Activated CD4-positive, alpha-beta memory T cell treated with anti-CD3 and anti-CD28 coated beads for 36 hours (primary cell): ENCODE measurements at places on chromosomes 2 and 18.

DNA sequence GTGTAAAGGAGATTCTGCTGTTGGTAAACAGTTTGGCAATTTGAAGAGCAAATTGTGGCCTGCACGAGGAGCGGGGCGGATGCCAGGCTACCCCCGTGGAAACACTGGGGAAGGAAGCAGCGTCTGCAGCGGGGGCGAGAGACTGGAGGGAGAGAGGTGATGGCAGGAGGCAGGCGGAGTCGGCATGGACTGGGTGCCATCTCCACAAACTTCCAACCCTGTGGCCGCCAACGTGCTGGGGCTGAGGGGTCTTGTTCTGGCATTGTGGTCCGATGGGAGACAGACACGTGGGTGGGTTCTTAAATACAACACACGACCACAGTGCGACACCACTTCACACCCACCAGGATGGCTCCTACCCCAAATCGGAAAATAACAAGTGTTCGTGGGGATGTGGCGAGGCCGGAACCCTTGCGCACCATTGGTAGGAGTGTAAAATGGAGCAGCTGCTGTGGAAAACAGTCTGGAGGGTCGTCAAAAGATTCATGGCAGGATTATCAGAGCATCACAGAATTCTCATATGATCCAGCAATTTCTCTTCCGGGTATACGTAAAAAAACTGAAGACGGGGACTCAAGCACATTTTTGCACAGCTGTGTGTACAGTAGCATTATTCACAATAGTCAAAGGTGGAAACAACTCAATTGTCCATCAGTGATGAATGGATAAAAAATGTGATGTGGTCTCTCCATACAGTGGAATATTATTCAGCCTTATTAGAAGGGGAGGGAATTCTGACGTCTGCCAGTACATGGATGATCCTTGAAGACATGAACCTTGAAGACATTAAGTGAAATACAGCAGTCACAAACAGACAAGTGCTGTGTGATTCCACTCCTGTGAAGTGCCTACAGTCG is 82.4 kb upstream of the HPCAL1 start:
- DNase-seq: no peak

- DNase-seq: no peak
Measured at GRCh38 chr2:148590612-148591011, 53.9 kb upstream of the EPC2 start.

- DNase-seq: no peak
Measured at GRCh38 chr2:119040730-119041129, 98.7 kb downstream of the MARCO start.

DNA sequence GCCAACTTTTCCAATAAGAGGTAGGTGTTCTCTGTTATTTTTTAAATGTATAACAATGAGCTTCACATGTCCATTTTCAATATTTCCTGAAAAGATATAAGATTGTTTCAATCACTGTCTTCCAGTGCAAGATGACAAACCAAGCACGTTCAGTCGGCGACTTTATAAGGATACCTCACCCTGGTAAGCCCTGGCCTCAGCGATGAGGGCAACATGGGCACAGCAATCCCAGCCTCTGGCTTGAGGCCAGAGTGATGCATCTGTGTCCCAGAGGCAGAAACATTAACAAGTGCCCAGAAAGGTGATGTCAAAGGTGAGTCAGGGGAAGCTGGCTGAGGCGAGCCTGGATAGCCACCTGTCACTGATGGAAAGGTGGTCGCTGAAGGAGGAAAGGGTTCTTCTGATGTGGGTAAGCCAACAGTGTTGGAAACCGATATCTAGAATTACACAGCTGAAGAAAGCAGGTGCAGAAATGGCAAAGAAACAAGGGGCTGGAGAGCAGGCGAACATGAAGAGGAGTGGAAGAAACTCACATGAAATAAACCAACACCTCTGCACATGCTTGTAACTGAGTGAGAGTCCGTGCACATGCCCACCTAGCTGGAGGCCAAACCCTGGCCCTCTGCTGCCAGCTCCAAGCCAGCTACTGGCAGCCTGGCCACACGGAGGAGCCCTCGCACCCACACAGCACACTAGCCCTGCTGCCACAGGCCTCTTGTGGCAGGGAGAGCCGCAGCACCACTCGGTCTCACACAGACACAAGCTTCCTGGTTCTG is 65.5 kb downstream of the FBXO15 start:
- DNase-seq: peak; percentile 81

DNA sequence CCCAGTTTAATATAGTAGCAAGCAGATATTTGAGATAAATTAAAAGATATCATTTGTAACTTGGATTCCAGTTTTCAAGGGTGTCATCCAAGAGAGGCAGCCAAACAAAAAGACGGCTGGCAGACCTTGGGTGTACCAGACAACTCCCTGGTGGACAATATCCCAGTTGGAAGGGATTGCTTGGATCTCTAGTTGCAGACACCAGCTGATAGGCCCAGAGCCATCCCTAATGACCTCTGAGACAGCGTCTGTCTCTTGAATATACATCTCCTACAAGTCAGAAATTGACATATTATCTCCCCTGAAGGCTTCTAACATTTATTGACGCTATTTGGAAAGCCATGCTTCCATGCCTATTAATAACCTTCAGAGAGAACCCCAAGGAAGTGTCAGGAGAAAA is 67.7 kb downstream of the ACVR1 start:
- DNase-seq: no peak

- DNase-seq: no peak
Measured at GRCh38 chr2:43000242-43001054, 208.1 kb upstream of the HAAO start.

DNA sequence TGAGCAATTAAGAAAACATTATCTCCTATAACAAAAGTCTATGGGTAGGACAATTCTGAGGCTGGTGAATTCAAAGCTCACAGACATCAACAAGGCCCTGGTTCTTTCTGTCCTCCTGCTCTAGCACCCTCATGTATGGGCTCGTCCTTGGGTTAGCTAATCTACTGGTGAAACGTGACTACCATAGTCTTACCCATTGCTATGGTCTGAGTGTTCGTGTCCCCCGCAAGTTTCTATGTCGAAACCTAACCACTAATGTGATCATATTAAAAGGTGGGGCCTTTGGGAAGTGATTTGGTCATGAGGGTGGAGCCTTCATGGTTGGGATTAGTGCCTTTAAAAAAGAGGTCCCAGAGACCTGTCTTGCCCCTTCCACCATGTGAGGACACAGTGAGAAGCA is 564.7 kb downstream of the TNS1 start:
- no peak for DNase-seq

- DNase-seq: no peak
Measured at GRCh38 chr18:7646174-7646886, 79.2 kb downstream of the PTPRM start.

- DNase-seq: peak; percentile 71
Measured at GRCh38 chr2:219119422-219120043, 41.1 kb downstream of the NHEJ1 start.

DNA sequence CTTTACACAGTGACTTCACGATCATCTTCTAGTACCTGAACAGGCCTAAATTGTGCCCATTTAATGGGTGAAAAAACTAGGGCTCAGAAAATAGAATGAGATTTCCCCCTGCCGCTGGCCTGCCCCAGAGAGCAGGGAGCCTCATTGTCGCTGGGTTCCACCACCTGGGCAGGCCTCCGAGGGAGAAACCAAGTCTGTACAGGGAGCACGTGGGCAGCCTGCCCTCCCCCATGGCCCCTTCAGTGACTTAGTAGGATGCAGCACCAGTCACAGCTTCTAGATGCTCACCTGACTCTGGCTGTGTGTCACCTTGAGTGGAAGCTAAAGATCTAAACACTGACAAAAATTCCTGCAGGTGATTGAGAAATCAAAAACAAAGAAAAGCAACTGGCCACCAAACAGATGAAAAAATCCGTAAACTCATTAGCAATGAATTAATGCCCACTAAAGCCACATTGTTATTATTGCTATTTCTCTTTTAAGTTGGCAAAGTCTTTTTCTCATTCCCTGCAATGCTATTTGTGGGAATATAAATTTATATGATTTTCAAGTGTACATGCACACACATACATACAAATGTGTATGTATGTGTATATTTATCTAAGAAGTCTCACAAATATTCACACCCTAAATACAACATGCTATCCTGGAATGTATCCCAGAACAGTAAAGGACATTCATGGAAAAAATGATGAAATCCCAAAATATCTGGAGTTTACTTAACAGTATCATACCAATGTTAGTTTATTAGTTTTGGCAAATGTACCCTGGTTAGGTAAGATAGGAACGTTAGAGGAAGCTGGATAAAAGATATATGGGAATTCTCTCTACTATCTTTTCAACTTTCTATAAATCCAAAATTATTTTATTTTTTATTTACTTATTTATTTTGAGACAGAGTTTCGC is 18.7 kb upstream of the ASPRV1 start:
- no peak for DNase-seq

DNA sequence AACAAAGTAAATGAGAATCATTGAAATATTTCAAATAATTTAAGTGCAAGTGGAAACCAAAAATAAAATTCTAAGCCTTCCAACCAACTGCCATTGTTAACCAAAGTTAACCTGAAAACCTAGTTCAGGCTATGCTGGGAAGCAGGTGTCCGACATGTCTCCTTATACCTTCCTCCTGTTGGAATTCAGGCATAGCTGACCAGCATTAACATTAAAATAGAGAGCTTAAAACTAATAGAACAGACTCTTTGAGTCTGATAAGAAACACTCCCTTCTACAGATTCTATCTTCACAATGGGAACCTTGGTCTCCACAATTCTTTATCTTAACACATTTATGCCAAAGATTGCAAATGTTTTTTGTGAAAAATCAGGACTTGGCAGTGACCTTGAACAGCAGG is 1004.9 kb upstream of the NRXN1 start:
- no peak for DNase-seq

DNA sequence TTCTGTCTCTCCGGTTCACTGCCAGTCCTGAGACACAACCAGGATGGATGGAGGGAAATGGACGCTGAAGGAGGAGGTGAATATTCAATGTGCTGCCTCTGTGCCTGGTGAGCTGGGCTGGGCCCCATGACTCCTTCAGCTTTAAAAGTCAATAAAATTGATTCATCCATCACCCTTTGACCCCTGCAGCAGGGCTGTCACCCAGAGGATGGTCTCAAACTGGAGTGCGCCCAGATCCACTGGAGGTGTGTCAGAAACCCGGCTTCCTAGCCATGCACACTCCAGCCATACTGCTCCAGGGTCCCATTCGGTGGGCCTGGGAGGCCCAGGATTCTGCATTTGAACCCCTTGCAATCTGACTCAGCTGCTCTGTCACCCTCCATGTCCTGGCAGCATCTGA is 94.1 kb upstream of the BOD1L2 start:
- DNase-seq: no peak

DNA sequence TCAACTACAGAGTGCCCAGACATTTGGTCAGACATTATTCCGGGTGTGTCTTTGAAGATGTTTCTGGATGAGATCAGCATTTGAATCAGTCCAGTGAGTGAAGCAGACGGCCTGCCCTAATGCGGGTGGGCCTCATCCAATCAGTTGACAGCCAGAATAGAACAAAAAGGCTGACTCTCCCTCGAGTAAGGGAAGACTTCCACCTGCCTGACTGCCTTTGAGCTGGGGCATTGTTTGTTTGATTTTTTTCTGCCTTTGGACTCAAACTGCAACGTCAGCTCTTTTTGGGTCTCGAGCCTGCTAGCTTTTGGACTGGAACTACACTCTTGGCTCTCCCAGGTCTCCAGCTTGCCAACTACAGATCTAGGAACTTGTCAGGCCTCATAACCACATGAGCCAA is 111.7 kb upstream of the AGAP1 start:
- DNase-seq: no peak

DNA sequence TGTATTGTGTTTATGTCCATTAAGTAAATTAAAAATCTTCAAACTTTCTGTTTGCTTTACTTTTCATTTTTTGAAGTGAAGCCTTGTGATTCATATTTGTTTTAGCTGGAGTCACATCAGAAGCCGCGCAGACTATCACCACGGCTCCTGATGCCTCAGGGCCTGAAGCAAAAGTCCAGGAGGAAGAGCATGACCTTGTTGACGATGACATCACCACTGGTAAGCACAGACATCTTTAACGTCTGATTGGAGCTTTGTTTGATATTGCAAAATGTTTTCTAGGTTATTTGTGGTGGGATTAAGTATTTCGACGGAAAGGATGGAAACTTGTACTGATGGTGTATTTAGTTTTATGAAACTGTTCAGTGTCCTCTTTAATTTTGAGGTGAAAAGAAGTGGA is 164.8 kb downstream of the WDR7 start:
- DNase-seq: no peak

GRCh38 chr2:1886405-1886992 is 142.2 kb upstream of the PXDN start:
- peak; percentile 50 for DNase-seq

GRCh38 chr2:7098816-7099215 is 181.6 kb downstream of the RNF144A start:
- no peak for DNase-seq

GRCh38 chr2:65021709-65022108 is 32.5 kb downstream of the SLC1A4 start:
- no peak for DNase-seq

GRCh38 chr2:38301340-38301968 is 75.6 kb downstream of the ATL2 start:
- DNase-seq: peak; percentile 60

DNA sequence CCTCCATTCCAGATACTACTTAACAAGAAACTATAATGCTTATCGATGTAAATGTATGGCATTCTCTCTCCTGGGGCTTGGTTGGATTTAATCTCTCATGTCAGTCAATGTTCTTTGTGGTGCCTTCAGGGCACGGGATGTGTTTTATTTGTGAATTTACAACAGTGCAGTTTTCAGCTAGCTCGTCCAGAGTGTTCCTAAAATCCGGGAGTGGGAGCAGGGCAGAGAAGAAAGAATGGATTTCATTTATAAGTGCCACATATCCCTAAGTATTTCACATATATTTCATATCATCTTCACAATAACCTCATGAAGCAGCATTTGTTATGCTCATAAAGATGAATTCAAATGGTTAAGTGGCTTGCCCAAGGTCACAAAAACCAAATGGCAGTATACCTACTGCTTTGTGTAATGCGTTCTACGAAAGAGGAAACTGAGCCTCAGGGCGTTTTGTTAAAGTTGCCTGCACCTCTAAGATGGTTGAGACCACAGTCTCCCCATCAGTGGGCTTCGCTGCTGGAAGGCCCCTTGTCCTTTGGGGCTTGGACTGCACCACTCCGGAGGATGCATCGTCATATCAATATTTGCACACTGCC is 134.7 kb upstream of the MGAT5 start:
- DNase-seq: no peak

DNA sequence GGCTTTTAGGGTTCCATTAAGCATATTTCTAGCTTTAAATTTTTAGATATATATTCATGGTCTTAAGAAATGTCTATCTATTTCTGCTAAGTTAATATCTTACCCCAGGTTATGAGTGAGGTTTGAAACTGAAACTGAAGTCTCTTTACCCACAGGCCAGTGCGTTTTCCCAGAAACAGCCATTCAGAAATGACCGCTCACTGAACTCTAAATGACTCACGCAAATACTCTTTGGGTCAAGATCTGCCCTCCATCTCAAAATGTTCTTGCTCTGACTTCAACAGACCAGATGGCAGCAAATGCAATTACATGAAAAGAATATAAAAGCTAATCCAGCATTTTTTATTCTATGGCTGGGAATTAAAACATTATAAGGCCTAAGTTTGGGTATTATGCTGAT is 315.2 kb downstream of the TDRD15 start:
- DNase-seq: no peak
